ENCODE measurements at places on chromosomes 11 and 22.

- DNase-seq: no peak
Measured at GRCh38 chr11:12089041-12089440, 21.3 kb upstream of the MICAL2 start.

DNA sequence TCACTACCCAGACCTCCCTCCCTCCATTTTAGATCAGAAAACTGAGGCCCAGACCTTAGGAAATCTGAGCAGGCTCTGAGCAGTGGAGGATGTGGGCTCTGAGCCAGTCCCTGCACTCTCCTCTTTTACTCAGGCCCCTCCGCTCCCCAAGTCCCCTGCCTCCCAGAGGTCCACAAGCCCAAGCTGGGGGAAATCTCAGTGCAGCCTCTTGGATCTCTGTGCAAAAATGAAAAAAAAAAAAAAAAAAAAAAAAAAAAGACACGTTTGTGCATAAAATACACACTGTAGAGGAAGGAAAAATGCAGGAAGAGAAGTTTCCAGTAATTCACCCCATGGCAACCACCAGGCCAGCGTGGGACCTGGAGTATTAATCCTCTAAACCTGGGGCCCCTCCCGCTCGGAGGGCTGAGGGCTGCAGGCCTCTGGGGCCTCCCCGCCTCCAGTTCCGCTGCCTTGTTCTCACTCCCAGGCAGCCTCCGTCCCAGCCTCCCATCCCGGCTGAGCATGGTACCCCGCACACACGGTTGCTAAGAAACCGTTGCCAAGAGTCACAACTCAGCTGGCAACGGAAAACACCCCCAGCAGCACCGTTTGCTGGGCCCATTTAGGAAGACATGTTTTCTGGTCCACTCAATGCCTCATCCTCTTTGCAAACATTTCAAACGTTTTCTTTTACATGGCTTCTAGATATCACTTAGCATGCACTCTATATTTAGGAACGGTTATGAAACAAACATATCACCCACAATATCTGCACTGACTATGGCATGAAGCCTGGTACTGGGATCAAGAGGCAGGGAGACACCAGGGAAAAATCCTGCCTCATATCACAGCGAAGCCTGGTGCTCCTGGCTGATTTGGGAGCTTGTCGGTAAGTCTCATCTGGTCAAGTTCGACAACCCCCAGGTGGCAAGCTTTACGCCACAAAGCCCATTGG is 227.5 kb downstream of the CTTN start:
- no peak for DNase-seq

- peak; percentile 72 for DNase-seq
Measured at GRCh38 chr11:12213883-12214282, 103.5 kb downstream of the MICAL2 start.

GRCh38 chr11:79570104-79570503 is 129.3 kb upstream of the TENM4 start:
- no peak for DNase-seq

GRCh38 chr11:13127161-13127560 is 118.0 kb downstream of the RASSF10 start:
- DNase-seq: no peak

DNA sequence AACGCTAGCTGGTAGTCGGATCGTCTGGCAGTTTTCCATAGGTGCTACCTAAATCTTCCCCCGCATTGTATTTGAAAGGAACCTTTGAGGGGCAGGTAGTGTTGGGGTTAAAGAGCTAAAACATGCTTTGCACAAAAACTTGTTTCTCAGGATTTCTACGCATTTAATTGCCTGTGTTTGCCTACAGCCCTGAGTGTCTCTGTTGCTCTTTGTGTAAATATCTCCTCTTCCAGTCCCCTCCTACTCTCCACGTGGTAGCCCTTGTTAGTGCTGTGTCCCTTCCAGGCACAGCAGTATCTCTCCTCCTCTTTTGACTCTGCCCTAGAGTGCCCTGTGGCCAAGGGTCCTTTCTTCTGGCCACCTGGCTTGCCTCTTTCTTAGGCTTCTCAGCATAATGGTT is 81.7 kb downstream of the BARX2 start:
- DNase-seq: no peak

- no peak for DNase-seq
Measured at GRCh38 chr11:6695377-6695776, 12.2 kb upstream of the MRPL17 start.

DNA sequence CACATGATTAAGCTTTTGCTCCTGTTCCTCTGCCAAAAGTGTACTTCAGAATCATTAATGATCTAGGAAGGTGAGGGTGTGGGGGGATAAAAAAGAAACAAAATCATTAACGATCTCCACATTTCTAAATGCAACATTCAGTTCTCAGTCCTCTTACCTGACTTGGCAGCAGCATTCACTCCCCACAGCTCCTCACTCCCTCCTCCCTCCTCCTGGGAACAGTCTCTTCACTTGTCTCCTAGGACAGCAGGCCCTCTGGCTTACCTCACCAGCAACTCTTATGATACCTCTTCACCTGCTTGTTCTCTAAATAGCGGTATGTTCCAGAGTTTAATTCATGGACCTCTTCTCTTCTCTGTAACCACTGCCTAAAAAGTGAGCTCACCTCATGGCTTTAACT is 56.5 kb upstream of the APOA1 start:
- DNase-seq: no peak

DNA sequence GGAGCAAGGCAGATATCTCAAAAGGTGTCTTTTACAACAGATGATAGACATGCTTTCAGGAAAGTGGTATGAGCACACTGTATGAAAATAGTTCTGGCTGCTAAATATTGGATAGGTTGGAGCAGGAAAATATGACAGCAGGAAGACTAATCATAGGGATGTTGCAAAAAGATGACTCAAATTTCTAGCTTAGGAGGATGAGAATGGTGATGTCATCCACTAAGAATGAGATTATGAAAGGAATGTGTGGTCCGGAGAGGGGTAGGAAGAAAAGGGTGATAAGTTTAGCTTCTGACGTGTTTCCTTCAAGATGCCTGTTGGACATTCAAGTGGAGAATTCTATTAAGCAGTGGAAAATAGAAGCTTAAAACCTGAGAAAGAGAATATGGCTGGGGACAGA is 46.4 kb downstream of the RCN1 start:
- peak; percentile 85 for DNase-seq

DNA sequence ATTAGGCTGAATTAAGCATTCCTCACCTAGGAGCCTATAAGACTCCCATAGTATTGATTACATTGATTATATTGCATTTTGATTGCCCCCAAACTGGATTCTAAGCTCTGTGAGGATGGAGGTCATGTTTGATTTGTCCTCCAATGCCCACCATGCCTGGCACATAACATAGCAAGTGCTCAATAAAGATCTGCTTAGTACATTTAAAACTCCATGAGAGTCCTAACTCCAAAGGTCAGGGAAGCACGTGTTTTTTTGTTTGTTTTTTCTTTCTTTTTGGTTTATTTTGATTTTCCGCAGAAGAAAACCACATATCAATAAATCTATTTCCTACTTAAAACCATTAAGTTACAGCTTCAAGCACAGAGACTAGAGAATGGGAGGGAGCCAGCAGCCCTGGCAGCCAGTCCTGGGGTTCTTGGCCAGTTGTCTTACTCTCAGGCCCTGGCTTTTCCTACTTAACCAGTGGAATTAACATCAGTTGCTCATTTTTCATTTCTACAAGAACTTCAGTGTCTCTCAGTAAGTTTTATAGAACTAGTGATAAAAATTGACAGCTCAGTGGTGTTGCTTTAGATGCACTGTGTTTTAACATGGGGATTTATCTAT is 429.9 kb upstream of the CCDC90B start:
- DNase-seq: no peak

- DNase-seq: no peak
Measured at GRCh38 chr11:92545906-92546471, 321.4 kb downstream of the FAT3 start.

- peak; percentile 65 for DNase-seq
Measured at GRCh38 chr22:31346733-31347250, 646 bp upstream of the PATZ1 start.

DNA sequence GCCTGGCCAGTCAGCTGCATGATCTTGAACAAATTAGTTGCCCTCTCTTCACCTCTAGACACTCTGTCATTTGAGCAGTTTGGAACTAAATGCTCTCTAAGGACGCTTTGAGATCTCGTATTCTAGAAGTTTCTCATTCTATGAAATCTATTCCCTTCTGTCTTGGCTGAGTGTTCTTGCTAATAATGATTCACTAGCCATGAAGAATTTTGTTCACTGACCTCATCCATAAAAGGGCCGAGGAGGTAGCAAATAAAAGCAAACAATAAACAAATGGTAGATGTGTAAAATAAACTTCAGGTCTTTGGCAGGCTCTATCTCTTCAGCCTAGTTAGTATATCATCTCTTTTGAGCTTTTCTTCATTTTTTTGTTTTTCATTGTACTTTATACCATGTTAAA is 76.6 kb downstream of the USP35 start:
- no peak for DNase-seq

DNA sequence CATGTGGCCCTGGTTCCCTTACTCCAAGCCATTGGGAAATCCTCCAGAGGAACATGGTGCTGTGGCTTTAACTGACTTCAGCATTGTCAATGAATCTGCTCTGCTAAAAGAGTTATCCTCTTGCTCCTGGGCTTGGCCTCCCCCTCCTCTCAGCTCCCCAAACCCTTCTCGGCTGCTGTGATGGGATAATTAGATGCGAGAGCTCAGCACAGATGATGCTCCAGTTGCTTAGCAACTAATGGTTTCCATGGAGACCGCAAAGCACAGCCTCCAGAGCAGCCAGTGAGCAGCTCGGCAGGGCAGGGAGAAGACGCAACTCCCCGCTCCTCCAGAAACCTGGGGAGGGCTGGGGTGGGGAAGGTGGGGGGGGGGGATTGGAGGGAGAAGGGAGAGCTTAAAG is 2.8 kb upstream of the UPK2 start:
- no peak for DNase-seq

DNA sequence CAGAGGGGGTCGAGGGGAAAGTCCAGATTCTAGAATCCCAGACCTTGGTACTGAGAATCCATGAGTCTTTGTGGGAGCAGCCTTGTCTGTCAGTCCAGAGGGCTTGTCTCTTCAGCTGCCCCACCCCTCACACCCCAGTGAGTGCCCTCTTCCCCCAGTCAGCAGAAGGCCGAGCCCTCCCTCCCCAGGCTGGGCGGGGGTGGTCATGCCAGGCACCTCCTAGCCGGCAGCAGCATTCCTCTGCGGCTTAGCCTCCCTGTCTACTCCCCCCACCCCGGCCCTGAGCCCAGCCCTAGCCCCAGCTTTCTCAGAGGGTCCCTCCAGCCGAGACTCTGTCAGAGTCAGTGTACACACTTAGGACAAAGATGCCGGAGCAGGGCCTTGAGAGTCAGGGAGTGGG is 4.6 kb downstream of the SOX10 start:
- no peak for DNase-seq

DNA sequence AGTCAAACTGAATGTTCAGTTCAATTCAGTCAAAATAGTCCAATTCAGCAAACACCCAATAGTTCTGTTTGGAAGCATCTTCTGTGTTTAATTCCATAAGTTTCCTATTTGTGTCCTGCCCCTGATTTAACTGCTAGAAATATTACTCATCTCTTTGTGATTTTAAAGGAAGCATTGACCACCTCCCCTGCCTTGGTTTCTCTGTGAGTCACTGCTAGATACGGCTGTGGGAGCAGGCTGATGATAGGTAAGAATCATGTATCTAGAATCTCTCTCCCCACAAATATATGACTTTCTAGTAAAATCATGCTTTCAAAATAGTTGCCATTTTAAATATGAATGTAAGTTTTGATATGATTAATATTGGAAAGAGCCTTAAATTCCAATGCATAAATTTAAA is 888.5 kb downstream of the NTM start:
- DNase-seq: peak; percentile 6

DNA sequence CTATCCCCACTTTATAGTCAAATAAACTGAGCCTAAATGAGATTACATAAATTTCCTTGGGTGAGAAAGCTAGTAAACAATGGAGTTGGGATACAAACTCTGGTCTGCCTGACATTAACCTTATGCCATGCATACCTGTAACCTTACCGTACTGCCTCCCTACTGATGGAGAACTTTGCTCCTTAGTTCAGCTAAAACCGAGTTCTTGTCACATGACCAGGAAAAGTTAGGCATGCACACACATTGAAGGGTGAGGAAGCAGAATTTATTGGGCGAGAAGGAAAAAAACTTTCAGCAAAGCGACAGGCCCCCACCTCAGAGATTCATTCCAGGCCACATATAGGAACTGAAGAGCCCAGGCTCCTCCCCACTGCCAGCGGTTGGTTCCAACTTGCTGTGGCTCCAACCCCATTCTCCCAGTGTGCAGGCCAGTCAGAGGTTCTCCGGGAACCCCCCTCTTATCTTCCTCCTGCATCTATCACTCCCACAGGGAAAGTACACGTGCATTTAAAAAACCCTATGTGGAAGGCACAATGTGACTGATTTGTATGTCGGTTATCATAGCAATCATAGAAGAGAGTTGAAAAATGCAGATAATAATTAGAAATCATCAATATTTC is 3.2 kb upstream of the PIWIL4 start:
- no peak for DNase-seq

DNA sequence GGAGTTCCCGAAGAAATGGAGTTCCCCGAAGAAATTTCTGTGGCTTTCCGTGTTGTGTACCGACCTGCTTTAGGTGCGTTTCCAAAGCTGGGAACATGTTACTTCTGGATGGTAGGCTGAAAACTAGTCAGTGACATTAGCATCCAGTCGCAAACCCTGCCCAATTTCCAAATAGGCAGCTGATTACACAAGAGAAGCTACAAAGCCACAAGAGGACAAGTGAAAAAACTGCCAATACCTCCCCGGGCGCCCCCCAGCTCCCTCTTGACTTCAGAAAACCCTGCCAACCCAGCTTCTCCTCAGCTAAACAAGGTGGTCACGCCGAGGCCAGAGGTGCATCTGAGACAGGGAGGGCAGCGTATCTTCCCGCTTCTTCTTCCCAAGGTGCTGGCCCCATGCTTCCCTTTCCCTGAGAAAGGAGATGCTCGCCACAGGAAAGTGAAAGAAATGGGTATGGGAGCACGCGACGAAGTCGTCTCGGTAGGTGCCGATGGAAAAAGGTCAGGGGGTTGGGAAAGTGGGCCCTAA is 551 bp downstream of the AGBL2 start:
- DNase-seq: peak; percentile 67

DNA sequence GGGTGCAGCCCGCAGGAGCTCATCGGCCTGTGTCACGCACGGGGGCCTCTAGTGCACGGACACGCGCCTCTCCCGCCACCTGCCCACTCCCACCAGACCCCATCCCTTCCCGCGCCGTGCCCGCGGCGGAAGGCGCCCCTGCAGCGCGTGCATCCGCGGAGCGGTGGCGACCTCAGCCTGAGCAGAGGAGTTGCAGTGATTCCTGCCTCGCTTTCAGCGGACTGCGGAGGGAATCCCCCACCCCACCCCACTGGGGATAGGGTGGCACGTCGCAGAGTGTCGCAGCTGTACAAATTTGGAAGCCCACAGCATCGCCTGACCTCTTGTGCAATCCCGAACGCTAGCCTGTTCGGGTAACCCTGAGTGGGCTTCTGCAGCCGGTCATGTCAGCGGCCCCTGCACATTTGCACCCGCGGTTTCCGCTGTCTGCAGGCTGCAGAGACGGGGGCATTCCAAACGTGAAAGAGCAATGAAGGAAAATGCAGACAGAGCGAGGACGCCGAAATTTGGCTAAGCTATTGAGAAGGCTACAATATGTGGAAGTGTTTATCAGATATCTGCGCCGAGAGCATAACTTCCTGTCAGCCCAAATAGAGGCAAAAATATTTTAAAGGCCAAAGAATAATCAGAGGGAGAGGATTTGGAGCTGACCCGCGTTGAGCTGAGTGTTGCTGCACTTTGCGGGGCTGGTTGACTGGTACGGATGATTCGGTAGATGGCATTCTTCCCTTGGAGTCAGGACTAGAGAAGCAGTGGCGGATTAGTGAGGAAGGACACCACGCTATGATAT is 617 bp upstream of the ARHGAP20 start:
- peak; percentile 49 for DNase-seq
